ENCODE measurements at places on chromosomes 3 and 15.

DNA sequence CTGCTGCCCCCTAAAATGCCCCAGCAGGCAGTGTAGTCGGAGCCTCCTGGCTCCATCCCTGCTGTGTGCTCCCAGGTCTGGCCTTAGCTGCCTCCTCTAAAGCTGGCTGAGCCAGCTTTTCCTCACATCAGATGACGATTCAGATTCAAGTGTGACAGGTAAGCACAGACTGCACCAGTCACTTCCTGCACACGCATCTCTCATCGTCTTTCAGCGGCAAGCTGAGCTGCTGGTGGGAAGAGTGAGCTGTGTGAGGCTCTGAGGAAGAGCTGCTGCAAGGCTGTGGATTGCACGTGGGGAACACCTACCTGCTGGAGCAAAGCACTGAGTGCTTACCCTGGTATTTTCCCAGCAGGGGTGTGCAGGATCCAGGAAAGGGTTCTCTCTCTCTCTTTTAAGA lies 88.4 kb upstream of the RPL32 start:
- no peak for DNase-seq

DNA sequence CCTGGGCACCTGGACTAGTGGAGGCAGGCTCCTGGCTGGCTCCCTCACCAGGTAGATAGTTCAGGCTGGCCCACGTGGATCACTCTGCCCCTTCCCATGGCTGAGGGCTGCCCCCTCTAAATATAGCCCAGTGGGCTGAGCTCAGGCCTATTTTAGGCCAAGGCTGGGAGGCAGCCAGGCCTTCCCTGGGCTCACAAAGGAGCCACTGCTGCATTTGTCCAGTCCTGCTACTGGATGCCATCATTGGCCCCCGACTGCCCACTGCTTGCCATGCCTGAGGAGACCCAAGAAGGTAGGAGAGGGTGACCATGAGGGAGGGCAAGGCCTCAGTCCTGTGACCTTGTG lies at the start of gene LSMEM2:
LSMEM2 (plus strand) TSS at position 208 of the 345 bp plus-strand sequence; CDS start at position 235, 27 bp downstream.
- DNase-seq, result no peak

DNA sequence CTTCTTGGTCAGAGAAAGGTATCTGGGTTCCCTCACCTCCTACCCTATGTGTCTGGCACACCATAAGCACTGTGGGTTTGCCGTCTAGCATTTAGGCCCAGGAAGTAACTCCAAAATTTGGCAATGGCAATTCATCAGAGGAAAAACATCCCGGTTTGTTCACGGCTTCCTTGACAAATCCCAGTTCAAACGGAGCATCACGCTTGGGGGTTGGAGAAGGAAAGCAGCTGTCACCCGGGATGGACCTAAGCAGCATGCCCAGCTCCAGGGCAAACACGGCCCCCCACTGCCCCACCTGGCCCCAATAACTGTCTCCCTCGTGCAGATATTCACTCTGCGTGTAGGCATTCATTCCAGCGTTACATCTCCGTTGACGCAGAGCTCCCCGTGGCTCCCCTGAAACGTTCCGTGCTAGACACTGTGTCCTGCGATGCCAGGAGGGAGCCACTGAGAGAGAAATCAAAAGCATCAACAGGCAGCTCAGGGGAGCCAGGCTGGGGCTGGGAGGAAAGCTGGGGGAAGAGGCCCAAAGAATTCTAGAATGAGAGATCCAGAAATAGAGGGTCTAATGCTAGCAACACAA lies 41.4 kb downstream of the NTRK3 start:
- DNase-seq, result no peak

GRCh38 chr3:13323822-13324221 lies 96.3 kb downstream of the NUP210 start:
- no peak for DNase-seq

DNA sequence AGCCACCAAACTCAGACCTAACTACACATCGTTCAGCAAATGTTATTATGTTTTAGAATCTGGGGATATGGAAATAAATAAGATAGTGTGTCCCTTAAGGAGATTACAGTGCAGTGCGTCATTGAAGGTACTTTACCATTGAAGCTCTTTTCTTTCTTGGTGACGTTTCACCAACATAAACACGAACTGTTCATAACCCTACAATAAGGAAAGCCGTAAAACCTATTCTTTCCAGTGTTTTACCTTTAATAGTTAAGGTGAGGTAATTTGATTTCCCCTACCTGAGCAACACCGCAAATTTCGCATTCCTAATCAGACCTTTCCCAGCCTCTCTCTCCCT lies 826 bp downstream of the CCDC66 start:
- DNase-seq, result no peak

DNA sequence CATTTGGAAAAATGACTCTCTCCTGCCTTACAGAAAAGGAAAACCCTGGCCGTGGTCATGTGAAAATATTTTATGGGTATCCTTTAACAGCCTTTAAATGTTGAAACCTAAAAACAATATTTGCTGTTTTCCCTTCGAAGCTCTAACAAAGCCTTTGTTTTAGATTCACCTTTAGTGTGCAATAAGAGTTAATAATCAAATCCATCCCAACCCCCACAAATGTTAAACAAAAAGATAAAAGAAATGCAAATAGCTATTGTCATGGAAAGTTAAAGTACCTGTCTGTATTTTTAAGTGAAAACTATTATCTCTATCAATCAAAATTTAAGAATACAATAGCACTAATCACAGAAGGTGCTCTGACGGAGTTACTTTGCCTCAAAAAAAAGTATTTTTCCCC lies 279.3 kb downstream of the FOXP1 start:
- no peak for DNase-seq

DNA sequence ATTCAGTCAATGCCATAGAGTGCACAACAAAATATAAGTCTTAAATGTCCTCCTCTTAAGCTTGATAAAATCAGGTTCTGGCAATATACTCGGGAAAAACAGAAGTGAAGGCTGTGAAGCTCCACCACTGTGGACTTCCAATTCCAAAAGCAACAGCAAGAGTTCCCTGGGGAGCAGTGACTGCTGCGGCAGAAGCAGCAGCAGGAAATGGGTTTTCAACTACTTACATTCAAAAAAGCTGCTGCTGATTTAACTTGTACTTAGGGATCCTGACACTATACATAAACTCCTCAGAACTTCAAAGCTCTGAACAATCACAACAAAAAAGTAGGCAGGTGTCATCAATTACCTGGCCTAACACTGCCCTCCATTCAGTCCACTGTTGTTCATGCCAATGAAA lies 4.7 kb downstream of the CEP152 start:
- peak; percentile 24 for DNase-seq

DNA sequence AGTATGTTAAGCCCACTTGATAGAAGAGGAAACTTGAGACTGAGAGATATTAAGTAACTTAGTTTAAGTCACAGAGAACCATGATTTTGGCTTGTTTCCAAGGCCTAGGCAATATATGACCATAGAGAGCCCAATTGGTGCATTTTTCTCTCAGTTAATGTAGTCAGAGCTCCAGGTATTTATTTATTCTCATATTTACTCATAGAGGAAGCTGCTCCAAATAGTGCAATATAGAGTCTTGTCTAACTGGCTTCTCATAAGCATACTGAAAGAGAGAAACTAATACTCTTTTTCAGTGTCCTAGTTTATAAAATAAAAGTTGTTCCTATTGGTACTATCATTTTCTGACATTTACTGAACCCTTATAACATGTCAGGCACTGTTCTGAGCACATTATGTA lies 15.2 kb downstream of the TRNT1 start:
- no peak for DNase-seq

DNA sequence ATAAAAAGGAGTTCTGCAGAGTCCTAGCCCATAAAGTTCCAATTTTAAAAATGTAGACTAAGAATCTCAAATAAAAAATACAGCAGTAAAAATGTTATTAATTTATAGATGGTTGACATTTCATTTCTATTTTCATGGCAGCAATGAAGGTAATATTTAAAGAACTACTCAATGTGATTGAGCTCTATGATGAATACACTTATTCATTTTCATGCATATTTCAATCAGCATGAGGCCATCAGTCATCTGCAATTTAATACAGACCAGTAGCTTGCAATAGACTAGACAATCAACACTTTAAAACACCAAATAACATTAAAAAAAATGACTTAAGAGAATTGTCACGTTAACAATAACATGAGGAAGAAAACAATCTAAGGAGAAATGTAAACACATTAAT lies 1295.8 kb upstream of the ALCAM start:
- DNase-seq, result no peak

GRCh38 chr3:11626084-11626463 lies 17.6 kb downstream of the VGLL4 start:
- DNase-seq, result no peak

DNA sequence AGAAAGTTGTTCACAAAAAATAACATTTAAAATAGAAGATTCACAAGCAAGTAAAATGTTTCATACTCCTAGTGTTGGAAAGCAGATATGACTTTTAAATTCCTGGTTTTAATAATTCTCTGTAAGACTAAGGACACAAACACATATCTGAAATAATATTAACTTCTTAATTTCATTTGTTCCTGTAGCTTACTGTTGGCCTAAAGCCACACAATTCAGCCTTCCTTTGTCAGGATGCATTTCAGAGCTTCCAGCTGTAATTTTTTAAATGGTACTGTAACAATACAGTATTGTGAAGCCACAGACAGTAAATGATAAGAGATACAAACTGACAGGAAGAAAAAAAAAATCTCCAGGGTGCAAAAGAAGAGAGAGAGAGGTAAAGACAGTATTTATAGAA lies 84.2 kb downstream of the TMCC1 start:
- DNase-seq, result no peak

- DNase-seq, result no peak
Measured at GRCh38 chr3:161072751-161073150, 32.4 kb downstream of the B3GALNT1 start.

GRCh38 chr3:114809668-114810413 lies 337.2 kb downstream of the ZBTB20 start:
- no peak for DNase-seq

GRCh38 chr15:78007964-78008886 lies 69.3 kb downstream of the TBC1D2B start:
- DNase-seq, result no peak
